Cerebellar nuclear complex (tissue), 1 donor: ENCODE measurements at places on chromosomes 3 and 15.

DNA sequence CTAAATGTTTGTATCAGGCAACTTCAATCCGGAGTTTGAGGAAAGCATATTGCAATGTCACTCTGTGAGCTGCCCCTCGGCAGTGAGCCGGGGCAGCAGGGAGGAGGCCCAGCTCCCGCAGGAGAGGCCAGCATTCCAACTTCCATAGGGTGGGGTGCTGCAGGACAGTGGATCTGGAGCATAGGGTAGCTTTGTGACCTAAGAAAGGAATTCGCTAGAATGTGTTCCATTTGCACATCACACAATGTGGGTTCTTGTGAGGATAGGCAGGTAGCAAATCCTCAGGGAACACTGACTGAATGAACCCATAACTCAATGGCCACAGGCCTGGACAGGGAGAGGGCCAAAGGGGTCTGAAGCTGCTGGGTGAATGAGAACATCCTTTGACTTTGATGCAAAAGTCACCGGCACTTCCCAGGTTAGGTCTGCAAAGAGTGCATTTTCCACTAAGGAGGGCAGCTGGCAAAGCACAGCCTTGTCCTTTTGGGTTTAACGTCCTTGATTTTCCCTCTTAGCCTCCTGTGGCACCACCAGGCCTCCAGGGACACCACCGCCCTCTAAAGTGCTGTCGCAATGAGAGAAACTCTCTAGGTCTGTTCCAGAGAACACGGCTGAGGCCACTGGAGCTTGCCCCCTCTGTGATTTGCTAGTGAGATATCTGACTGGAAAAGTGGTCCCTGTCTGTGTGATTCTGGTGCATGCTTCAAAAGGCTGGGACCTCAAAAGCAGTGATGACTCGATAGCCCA lies 36.2 kb downstream of the GABRB3 start:
- DNase-seq = no peak

DNA sequence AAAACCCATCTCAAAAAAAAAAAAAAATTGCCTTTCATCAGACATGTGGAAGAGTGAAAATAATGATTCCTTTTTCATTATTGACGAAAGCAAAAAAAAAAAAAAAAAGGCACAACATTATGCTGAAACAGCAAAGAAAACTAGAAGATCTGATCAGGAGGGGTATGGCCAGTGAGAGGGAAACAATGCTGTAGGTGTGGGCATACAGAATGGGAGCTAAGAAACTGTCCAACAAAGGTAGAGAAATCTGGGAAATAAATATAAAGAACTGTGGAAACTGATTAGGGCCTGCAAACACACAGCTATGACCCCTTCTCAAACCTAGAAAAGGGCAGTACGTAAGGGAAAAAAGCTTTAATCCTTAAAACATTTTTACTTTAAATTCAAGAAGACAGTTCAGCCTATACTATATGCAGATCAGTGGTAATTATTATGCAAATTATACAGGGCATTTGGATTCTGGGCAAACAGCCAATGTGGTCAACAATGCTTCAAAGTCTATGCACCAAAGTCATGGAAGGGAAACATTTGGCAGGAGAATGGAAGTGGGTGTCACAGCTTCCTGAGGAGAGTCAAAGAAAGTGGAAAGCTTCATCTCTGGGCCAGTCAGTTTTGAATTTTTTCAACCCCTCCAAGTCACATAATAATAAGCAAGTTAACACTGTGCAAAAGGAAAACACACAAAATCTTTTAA lies 68.3 kb upstream of the SLC12A8 start:
- no peak for DNase-seq

DNA sequence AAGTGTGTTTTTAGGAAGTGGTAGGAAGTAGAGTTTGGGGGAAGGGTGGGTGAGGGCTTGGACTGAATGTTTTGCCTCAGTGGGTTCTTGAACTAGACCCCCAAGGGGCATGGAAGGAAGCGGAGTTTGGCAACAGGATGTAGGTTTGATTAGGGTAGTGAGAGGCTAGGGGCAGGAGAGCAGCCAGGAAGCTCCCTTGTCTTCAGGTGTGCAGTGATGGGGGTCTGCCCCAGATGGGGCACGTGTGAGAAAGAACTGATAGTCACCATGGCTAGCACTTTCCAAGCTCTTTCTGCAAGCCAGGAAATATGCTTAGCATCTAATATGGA lies 4.7 kb downstream of the ZSCAN2 start:
- no peak for DNase-seq

DNA sequence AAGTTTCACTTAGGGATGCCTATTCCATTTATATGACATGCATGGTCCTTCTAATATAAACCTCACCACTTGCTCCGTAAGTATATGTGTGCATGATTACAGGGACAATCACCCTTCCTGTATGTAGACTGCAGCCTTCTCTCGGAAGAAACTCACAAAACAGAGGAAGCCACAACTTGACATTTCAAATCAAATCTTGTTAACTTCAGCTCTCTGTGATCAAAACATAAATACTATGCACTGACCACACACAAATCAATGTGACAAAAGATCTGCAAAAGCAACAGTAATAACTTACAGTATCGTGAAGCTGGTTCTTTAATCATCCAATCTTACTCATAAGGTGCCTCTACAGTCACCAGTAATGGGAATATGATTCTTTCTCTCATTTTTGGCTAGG lies 50.2 kb downstream of the FHIT start:
- DNase-seq = no peak
